ENCODE measurements at places on chromosomes 6 and 20.
A peak's percentile ranks its signal among the peaks of the same experiment; 100 is the strongest.

DNA sequence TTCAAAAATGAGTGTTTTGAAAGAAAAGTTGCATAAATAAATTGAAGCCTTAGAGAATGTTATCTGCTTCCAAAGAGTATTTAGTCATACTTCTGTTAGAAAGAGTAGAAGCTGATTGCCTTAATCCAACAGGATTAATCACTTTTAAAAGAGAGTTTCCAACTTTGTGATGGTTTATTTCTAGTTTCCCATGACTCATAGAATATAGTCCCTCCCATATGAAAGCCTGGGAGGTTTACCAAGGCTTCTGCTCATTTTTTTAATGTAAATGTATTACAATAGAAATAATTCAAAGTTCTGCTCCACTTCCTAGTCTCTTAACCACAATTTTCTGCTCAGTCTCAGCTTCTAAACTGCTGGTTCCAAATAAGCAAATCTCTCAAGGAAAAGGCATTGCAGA lies 118.0 kb upstream of the IRAK1BP1 start:
- no peak for DNase-seq

- no peak for DNase-seq
Observed at GRCh38 chr6:156016186-156016976, 560.7 kb upstream of the NOX3 start.

DNA sequence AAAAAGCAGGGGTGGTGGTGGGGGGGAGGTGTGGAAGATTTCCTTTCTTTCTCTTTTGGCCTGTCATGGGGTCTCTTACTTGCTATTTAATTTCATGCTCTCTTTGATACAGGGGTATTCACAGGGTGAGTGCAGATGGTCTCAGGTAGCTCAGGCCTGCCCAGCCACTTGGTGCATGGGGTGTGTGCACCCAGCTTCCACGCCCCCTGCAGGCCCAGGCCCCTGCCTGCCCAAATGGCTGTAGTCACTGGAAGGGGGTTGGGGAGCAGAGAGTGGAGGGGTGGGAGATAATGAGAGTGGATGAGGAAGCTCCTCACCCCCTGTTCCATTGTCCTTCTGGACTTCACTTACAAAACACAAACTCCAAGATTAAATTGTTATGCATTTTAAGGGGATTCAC lies 133.6 kb upstream of the SGK1 start:
- DNase-seq, result no peak

GRCh38 chr20:47691625-47692024 lies 93.7 kb downstream of the SULF2 start:
- no peak for DNase-seq

- DNase-seq, result no peak
Observed at GRCh38 chr6:52499681-52500236, 77.1 kb downstream of the TRAM2 start.

DNA sequence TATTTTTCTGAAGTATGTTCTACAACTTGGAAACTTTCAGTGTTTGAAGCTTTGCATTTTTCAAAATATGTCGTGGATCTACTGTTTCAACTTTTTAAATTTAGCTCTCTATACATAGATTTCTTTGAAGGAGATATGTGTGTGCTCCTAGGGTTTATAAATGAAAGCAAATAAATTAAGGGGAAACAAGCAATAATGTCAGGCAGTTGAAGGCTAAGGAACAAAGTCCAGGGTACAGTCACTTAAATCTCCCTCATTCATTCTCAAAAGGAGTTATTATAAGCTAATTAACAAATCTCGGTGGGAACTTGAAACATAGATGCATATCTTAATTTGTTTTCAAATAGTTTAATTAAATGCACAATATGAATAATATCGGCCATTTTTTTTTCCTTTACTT lies 79.4 kb downstream of the SAMD5 start:
- no peak for DNase-seq

DNA sequence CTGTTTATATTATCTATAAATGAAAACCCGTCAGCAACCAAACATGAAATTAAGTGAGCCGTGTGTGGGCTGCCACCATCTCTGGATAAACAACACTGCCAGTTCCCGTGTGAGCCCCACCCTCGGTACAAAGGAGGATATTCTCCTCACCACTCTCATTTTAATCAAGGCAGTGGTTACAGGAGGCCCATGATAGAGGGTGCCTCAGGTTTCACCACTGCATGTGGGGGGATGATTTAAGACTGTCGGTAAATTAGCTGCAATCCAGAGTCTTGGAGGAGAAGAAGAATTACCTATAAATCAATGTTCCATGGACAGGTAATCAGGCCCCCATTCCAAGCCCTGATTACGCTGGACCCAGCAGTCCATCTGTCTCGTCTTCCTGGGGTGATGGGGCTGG lies 361.6 kb upstream of the SULF2 start:
- DNase-seq, result no peak

DNA sequence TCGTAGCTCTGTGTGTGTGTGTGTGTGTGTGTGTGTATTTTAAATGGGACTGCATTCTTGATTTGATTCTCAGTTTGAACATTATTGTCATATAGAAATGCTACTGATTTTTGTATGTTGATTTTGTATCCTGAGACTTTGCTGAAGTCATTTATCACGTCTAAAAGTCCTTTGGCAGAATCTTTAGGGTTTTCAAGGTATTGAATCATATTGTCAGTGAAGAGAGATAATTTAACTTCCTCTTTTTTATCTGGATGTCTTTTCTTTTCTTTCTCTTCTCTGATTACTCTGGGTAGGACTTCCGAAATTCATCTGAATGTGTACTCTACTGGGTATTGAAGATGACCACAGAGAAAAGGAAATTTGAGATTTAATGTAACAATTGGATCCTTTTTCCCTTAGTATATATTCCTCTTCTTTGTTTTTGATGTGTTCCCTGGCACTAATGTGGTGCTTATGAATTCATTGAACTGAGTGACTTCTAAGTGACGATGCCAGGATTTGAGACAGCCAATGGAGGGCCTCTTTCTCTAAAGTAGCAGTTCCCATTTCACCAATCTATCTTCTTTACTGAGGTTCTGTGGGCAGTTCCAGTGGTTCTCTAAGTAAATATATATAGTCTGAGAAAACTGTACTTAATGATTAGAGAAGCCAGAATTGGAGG lies 47.6 kb downstream of the TNFAIP3 start:
- DNase-seq, result no peak

- no peak for DNase-seq
Observed at GRCh38 chr6:107769053-107769658, 55.0 kb downstream of the SCML4 start.

GRCh38 chr20:51016521-51016920 lies 6.4 kb downstream of the KCNG1 start:
- no peak for DNase-seq

GRCh38 chr6:20605581-20605980 lies 71.3 kb downstream of the CDKAL1 start:
- no peak for DNase-seq

- DNase-seq, result no peak
Observed at GRCh38 chr6:162416831-162417537, 310.6 kb downstream of the PRKN start.

- no peak for DNase-seq
Observed at GRCh38 chr6:160974304-160974771, 17.2 kb upstream of the MAP3K4 start.

GRCh38 chr20:41748051-41748450 lies 129.9 kb upstream of the CHD6 start:
- DNase-seq, result no peak

DNA sequence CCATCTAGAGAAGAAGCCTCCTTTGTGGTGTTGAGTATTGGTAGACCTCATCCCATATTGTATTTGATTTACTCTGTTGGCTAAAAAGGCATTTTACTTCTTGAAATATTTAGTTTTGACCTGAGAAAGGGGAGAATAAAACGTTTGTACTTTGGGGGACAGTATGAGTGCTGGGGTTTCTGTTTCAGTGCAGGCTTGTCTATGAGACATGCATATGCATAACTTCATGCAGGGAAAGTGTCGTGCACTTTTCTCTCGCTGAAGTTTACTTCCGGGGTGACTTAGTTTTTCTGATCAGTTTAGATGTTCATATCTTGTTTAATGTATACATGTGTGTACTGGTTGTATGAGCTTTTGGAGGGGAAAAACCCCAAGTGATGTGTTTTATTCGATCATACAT lies 59.5 kb downstream of the UTRN start:
- no peak for DNase-seq

GRCh38 chr20:25252686-25253421 lies 5.0 kb downstream of the PYGB start:
- peak; percentile 86 for DNase-seq

GRCh38 chr6:5706124-5707033 lies 300.3 kb downstream of the NRN1 start:
- DNase-seq, result no peak

DNA sequence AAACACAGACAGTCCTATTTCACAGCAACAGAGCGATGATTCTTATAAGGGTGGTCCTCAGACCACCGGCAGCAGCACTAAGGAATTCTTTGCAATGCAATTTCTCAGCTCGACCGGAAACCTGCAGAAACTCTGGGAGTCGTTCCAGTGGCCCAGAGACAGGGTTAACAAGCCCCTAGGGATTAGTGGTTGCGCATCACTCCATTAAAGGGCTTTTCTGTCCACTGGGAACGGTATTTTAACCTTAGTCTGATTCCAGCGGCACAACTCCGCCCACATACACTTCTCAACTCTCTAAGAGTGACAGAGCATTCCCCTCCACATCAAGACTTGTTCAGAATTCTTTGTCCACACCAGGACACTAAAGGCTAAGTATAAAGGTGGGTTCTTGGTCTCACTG lies 341.5 kb downstream of the TFAP2A start:
- DNase-seq, result peak; percentile 17

DNA sequence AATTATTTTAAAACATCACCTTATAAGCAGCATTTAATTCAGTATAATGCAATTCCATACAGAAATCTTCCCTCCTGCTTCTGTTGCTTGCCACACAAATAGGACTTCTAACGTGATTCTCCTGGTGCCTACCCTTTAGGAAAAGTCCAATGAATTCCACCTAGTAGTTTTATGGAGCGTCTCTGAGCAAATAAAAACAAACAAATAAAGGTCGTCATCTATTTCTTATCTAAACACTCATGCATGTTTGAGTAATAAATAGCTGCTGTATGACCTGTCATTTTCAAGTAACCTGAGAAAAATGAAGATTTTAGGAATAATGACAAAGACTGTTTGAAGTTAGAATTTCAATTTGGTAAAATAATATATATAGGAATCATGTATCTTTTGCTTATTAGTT lies 102.7 kb downstream of the BMP5 start:
- DNase-seq, result no peak

- no peak for DNase-seq
Observed at GRCh38 chr6:101011186-101011585, 130.1 kb upstream of the ASCC3 start.

DNA sequence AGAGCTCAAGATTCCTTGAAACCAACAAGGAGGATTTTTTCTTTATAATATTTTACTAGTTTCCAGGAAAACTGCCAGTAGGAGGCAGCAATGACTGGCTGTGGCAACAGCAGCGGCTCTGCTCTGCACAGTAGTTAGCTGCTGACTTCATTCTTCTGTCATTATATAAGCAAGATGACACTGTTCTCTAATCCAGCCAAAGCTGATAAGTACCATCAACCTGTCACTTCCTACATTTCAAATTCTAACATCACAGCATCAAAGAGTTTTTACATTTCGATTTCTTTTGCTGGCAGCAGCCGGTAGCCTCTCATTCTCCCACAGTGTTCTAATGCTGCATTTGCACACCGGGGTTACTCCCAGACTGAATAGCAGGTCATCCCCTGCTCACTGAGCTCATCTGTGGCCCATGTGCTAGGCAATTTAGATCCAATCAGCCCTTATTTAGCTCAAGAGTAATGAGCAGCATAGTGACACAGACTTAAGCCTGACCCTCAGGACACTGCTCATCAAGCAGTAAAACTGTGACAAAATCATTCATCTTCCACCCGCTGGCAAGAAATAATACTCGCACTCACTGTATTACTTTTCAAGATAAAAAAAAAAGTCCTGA lies 67.8 kb downstream of the MMS22L start:
- peak; percentile 46 for DNase-seq

- no peak for DNase-seq
Observed at GRCh38 chr6:31547727-31548543, 527 bp downstream of the NFKBIL1 start.

GRCh38 chr6:167685654-167686053 lies 141.1 kb upstream of the AFDN start:
- DNase-seq, result no peak

- DNase-seq, result no peak
Observed at GRCh38 chr6:111175109-111175508, 87.8 kb downstream of the SLC16A10 start.

DNA sequence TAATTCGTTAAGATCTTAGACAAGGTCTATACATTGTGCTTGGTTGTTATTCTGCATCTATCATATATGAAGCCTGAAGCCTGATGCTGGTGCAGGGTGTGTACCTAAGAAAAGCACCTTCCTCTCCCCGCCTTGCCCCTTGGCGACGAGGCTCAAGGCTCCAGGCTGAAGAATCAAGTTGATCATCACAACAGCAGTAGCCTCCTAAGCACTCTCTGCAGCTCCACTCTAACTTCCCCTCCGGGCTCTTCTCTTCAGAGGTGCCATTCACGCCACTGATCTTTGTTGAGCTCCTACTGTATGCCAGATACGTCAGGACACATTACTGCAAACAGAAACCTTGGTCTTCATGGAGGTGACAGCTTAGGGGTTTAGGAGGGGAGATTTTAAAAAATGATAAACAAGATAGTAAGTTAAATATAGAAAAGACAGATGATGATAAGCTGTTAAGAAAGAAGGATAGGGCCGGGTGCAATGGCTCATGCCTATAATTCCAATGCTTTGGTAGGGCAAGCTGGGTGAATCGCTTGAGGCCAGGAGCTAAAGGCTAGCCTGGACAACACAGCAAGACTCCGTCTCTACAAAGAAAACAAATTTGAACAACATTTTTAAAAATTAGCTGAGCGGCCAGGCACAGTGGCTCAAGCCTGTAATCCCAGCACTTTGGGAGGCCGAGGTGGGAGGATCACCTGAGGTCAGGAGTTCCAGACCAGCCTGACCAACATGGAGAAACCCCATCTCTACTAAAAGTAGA lies 38.4 kb upstream of the ZNF217 start:
- DNase-seq, result no peak

GRCh38 chr6:27503436-27504030 lies 30.6 kb upstream of the ZNF184 start:
- peak; percentile 88 for DNase-seq

- DNase-seq, result no peak
Observed at GRCh38 chr20:57567471-57568079, 6.7 kb downstream of the PCK1 start.

DNA sequence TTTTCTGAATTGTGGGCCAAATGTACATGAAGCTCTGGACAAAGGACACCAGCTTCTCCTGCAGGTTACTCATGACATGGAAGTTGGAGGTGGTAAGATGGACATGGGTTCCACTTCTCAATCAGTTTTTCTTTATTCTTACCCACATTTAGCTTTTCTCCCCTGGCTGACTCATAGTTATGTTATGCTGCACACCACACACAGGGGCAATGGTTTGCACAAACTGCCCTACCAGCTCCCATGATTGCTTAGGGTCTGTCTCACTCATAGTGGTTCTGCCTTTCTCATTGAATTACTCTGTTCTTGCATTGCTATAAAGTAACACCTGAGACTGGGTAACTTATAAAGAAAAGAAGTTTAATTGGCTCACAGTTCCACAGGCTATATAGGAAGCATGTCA lies 4.5 kb upstream of the CD109 start:
- no peak for DNase-seq

Data from HAP-1 (cell line).